ENCODE measurements at places on chromosomes 6 and 20. TPM values are rescaled to one million over a fixed set of nuclear protein-coding genes. Genes with fewer than 3 reads are reported as not detected.

Gene ZBTB46
- polyA plus RNA-seq, result 0.15 TPM

GRCh38 chr20:8809107-8809953 lies 259.6 kb upstream of the PLCB4 start:
- H3K27me3 ChIP-seq, result no peaks in the 10 kb centered on the region
- H3K27ac ChIP-seq, result no peak overlapping the region
- no peak for DNase-seq
- H3K36me3 ChIP-seq, result peaks cover 2% of the 10 kb centered on the region
- H3K4me3 ChIP-seq, result no peak overlapping the region
- peaks cover 4% of the 10 kb centered on the region for H3K4me1 ChIP-seq

DNA sequence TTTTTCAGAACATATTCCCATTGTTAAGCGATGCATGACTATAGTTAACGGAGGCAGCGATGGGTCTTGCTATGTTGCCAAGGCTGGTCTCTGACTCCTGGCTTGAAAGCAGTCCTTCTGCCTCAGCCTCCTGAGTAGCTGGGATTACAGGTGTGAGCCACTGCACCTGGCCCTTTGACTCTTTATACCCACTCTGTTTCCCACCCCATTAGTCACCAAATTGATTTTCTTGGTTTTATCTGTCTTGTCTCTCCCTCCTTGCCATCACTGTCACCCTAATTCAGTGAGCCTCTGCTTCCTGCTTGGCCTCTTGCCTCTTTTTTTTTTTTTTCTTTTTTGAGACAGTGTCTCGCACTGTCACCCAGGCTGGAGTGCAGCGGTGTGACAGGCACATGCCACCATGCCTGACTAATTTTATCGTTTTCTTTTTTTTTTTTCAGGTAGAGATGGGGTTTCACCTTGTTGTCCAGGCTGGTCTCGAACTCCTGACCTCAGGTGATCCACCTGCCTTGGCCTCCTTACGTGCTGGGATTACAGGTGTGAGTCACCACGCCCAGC lies 31.3 kb downstream of the ZFAND3 start:
- no peak overlapping the region for H3K27ac ChIP-seq
- 0 out of 2 replicates have a peak, but pooled peaks cover 4% of the 10 kb centered on the region for H3K4me1 ChIP-seq
- H3K36me3 ChIP-seq, result peaks cover 3% of the 10 kb centered on the region
- DNase-seq, result no peak
- no peaks in the 10 kb centered on the region for H3K27me3 ChIP-seq
- H3K4me3 ChIP-seq, result no peak overlapping the region

Gene SPTLC3
- 0.05 TPM for polyA plus RNA-seq

GRCh38 chr6:159829526-159829925 lies 29.4 kb downstream of the PNLDC1 start:
- H3K4me1 ChIP-seq, result no peaks in the 10 kb centered on the region
- no peaks in the 10 kb centered on the region for H3K36me3 ChIP-seq
- no peak overlapping the region for H3K27ac ChIP-seq
- DNase-seq, result no peak

Gene HTR1E
- 0.02 TPM for polyA plus RNA-seq

Gene TRIM15
- not detected for polyA plus RNA-seq

GRCh38 chr6:105622226-105622625 lies 219.3 kb upstream of the PREP start:
- peak overlapping the region; percentile 36 for H3K27ac ChIP-seq
- H3K36me3 ChIP-seq, result no peaks in the 10 kb centered on the region
- peaks cover 5% of the 10 kb centered on the region for H3K4me1 ChIP-seq
- no peaks in the 10 kb centered on the region for H3K27me3 ChIP-seq
- peak overlapping the region; percentile 19 for H3K4me3 ChIP-seq

Gene FABP7
- polyA plus RNA-seq, result not detected

DNA sequence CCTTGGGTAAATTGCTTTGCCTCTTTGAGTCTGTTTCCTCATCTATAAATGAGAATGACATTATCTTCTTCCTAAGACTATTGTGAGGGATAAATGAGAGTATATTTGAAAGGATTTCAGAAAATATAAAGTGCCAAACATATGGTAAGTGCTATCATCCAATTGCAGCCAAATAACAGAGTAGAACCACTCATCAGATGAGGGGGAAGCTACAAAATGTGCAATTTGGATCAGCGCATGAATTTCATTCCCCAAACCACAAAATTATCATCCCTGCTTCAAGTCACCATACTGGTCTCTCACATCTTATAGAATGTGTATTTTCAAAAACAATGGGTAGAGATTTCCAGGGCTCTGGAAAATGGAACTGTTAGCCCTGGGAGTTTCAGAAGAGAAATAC lies 158.5 kb downstream of the ARHGAP18 start:
- no peaks in the 10 kb centered on the region for H3K4me1 ChIP-seq
- no peak for DNase-seq
- no peaks in the 10 kb centered on the region for H3K27me3 ChIP-seq
- H3K36me3 ChIP-seq, result peaks cover 32% of the 10 kb centered on the region
- no peak overlapping the region for H3K27ac ChIP-seq

All from SK-N-SH (cell line).